ENCODE measurements at places on chromosomes 16 and 17.
A peak's percentile ranks its signal among the peaks of the same experiment; 100 is the strongest.

DNA sequence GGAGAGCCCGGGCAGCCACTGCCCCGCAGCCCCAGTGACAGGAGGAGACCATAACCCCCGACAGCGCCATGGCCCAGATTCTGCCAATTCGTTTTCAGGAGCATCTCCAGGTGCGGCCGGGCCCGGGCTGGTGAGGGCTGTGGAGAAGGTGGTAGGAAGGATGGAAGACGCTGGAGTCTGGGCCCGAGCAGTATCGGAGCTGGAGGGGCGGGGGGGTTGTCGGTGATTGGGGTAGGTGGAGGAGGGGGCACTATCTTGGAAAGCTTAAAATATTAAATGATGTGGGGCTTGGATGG, 317 bp downstream of the CLTC start:
- H3K27me3 ChIP-seq = no peaks in the 10 kb centered on the region
- no peaks in the 10 kb centered on the region for H3K36me3 ChIP-seq
- peak overlapping the region; percentile 88 for H3K4me3 ChIP-seq

GRCh38 chr17:13316657-13317056, 285.1 kb downstream of the HS3ST3A1 start:
- no peak overlapping the region for H3K27ac ChIP-seq
- no peak overlapping the region for H3K4me3 ChIP-seq
- no peaks in the 10 kb centered on the region for H3K4me1 ChIP-seq
- H3K27me3 ChIP-seq = no peaks in the 10 kb centered on the region

DNA sequence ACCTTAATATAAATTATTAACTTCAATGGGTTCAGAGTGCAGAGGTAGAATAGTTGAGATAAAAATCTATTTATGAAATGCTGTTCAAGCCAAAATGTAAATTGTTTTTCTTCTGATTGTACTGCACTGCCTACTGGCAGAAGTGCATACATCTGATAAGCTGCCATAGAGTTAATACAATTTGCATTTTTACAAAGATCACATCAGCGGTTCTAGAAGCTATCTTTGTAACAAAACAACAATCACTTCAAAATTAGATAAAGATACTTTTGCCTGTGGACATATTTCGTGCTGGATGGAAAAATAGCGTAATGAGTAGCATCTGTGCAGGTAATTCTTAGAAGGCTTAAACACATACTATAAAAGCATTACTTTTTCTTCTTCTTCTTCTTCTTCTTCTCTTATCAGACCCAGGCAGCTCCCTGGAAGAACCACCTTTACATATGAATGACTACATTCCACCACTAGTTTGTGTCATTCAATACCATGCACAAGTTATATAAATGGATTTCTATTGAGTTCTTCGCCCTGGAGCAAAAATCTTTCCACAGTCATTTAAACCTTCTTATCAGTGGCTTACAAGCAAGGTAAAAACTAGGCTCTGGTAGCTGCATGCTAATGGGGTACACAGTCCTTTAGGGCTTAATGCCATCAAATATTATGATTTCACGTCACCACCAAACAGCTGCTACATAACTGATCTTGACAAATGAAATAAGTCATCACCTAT, 47.0 kb downstream of the SYNRG start:
- peaks cover 60% of the 10 kb centered on the region for H3K36me3 ChIP-seq
- H3K27ac ChIP-seq = no peak overlapping the region
- no peaks in the 10 kb centered on the region for H3K4me1 ChIP-seq
- H3K4me3 ChIP-seq = no peak overlapping the region
- no peak for DNase-seq
- H3K27me3 ChIP-seq = no peaks in the 10 kb centered on the region

GRCh38 chr17:60167065-60167741, 17.4 kb downstream of the CA4 start:
- no peak overlapping the region for H3K27ac ChIP-seq
- H3K4me3 ChIP-seq = no peak overlapping the region
- DNase-seq = no peak

- peaks cover 18% of the 10 kb centered on the region for H3K4me1 ChIP-seq
- H3K4me3 ChIP-seq = peak within 1 kb of the TSS; percentile 85
- H3K36me3 ChIP-seq = no peaks in the 10 kb centered on the region
- peak within 1 kb of the TSS; percentile 88 for H3K27ac ChIP-seq
Observed at GRCh38 chr16:30948667-30949649, at the start of gene ORAI3. ORAI3 (plus strand) TSS chr16:30949068; CDS start chr16:30949290, 222 bp downstream.

DNA sequence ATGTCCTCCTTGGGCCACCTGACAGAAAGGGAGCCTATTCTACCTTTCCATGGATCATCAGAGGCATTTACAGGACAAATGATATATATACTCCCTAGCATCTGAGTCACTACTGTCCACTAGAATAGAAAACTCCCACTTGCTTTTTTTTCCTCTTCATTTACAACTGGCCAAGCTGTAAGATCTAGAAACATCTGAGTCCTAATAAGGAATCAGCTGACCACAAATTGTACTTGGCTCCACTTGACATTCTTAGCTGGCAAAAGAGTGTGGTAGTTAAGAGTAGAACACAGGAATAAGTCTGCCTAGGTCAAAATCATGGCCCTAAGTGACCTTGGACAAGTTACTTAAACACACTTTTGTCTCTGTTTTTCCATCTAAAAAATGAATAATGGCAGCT, 5.2 kb downstream of the RUSF1 start:
- DNase-seq = no peak
- no peak overlapping the region for H3K27ac ChIP-seq
- H3K36me3 ChIP-seq = peaks cover 20% of the 10 kb centered on the region
- peaks cover 16% of the 10 kb centered on the region for H3K4me1 ChIP-seq

DNA sequence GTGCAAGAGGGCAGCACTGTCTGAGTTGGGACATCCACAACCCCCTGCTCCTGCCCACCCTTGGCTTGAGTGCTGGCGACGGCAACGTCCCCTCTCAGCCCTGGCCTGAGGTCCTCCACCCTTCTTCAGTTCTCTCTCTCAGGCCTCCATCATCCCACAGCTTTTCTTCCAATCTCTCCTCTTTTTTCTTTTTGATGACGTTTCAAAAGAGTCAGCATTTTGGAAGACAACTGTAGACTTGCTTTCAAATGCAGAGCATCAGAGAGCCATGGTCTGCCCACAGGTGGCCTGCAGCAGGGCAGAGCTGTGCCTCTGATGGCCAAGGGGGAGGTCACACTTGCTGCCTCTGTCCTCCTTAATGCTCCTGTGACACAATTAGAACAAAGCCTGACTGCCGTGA, 775.4 kb downstream of the KCNJ18 start:
- H3K4me1 ChIP-seq = no peaks in the 10 kb centered on the region
- no peak overlapping the region for H3K4me3 ChIP-seq
- no peaks in the 10 kb centered on the region for H3K36me3 ChIP-seq
- no peak for DNase-seq
- no peaks in the 10 kb centered on the region for H3K27me3 ChIP-seq

DNA sequence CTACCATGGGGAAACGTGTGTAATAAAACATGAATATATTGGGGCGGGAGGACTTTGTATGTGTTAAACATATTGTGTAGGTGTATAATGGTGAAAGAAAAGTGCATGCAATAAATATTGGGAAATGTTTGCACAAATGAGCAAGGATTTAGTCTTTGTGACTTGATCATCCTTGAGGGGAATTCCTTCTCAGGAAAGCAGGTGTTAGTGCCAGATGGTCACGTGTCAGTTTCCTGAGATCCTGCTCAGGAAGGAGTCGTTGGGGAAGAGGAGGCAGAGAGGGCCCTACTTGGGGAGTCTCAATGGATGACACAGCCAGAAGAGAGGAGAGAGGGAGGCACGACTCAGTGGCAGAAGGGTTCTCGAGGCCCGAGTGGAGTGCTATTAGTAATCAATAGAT, 53.2 kb downstream of the MSI2 start:
- no peak overlapping the region for H3K4me3 ChIP-seq
- DNase-seq = no peak
- no peak overlapping the region for H3K27ac ChIP-seq
- H3K36me3 ChIP-seq = no peaks in the 10 kb centered on the region
- no peaks in the 10 kb centered on the region for H3K27me3 ChIP-seq

DNA sequence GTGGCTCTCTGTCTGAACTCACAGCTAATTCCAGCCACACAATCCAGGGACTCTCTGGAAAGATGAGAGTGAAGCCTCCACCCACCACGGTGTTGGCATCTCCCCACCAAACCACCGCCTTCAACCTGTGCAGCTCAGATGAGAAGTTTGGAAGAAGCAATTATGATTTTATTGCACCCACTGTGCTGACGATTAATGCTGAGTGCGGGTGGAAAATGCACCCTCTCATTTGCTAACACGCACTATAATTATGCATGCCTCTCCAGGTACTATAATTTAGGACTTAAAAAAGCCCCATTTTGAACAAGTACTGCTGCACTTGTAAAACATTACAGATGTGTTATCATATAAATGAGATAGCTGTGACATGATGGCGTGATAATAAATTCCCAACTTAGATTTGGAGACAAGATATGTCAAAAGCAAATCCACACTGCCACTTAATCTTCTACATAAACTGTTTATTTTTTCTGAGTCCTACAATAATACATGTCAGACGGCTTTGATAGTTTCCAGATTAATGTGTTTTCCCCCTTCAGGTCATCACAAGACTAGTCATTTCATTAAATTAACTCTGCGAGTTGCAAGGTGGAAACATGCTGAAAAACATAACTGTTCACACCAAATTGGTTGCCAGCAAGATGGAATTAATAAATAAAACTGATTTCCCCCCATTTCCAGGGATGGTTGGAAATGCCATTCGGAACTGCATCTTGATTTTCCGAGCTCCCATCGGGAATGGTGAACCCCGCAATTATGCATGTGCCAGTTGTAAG, 466.5 kb upstream of the MAF start:
- DNase-seq = no peak
- no peaks in the 10 kb centered on the region for H3K4me1 ChIP-seq
- H3K4me3 ChIP-seq = no peak overlapping the region
- no peaks in the 10 kb centered on the region for H3K36me3 ChIP-seq
- no peak overlapping the region for H3K27ac ChIP-seq
- no peaks in the 10 kb centered on the region for H3K27me3 ChIP-seq
